Stimulated activated CD4-positive, alpha-beta T cell treated with anti-CD3 and anti-CD28 coated beads, Interleukin-4, amount 100 ng/mL, for 24 hours (primary cell): ENCODE measurements at places on chromosomes 1 and 21.

DNA sequence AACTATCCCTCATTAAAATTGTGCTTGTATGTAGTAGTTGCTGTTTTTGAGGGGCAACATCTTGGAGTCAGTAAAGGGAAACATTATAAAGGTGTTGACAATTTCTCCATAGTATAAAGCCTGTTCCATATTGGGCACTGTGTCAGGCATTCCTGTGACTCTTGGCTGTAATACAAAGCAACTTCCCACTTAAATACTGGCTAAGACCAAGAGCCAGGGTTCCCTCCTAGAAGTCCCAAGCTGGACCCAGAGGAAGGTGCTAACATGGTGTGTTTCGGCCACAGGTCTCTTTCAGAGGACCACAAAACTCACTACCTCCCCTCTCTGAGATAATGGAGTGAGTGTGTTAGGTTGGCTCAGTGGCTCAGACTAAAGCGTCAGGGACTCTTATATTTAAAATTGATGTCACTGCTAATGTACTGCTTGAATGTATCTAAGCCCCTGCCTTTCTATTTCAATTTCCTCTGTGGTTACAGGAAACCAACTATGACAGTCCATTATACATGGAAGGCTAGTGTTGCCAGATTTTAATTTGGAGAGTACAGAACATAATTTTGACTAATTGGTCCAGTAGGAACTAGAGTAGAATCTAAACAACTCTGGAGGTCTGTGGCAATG lies 74.7 kb upstream of the RGL1 start:
- no peak for DNase-seq

DNA sequence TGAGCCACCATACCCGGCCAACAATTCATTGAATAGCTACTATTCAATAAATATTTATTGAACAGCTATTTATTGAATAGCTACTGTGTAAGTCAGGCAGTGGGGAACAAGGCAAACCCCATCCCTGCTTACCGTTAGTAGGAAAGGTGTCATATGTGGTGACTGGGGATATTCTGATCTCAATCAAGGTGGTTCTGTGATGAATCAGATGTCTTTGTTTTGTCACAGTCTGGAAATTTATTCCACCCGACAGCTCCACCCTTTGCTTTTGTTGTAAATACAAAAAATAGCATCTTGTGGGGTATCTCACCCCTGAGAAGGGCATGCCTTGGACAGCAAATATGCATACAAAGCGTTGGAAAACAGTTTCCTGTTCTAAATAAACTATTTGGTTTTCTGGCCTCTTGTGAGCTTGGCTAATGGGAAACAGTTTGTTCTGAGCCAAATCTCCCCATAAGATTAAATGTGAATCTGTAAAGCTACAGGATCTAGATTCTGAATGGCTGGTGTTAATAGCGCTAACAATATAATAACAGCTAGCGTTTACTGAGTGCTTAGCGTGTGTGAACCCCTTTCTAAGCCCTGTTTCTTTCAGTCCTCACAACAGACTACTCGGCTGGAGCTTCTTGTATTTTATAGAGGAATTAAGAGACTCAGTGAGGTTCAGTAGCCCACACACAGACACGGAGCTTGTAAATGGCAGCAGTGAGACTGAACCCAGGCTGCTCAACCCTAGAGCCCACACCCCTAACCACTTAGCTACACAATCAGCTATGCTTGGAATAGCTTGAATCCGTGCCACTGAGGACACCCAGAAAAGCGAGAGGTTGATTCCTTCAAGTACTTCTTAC lies 5.5 kb downstream of the PDPN start:
- no peak for DNase-seq

DNA sequence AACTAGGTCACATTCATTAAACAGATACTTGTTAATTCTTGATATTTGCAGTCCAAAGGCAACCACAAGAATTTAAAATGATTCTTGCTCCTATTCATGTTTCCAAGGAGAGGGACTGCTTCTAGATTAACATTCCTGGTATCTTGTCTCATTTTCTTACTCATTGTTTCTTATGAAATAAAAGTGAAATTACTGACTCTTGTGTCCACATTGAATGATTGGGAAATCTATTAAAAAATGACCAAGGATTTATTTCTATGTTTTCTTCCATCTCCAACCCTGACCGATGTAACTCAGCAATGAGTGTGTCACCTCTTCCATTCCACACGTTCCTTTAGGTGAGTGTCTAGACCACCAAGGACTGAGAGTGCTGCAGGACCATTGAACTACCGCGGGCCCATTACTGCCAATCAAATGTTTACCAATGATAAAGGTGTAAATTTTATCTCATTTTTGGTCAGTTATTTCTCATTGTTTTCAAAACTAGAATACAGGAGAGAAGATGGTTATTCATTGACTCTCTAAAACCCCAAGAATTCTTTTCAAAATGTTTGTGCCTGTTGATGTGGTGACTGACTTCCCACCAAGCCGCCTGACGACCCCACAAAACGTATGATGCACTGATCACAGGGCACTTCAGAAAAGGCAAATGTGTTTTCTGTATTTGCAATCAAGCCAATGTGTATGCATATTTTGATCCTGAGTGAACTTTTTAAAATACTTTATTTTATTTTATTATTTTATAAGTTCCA lies 414.6 kb upstream of the PTBP2 start:
- DNase-seq, result no peak

GRCh38 chr1:245051349-245052221 lies 103.2 kb upstream of the KIF26B start:
- DNase-seq, result no peak

GRCh38 chr1:200473698-200474371 lies 64.0 kb upstream of the ZNF281 start:
- peak; percentile 43 for DNase-seq

DNA sequence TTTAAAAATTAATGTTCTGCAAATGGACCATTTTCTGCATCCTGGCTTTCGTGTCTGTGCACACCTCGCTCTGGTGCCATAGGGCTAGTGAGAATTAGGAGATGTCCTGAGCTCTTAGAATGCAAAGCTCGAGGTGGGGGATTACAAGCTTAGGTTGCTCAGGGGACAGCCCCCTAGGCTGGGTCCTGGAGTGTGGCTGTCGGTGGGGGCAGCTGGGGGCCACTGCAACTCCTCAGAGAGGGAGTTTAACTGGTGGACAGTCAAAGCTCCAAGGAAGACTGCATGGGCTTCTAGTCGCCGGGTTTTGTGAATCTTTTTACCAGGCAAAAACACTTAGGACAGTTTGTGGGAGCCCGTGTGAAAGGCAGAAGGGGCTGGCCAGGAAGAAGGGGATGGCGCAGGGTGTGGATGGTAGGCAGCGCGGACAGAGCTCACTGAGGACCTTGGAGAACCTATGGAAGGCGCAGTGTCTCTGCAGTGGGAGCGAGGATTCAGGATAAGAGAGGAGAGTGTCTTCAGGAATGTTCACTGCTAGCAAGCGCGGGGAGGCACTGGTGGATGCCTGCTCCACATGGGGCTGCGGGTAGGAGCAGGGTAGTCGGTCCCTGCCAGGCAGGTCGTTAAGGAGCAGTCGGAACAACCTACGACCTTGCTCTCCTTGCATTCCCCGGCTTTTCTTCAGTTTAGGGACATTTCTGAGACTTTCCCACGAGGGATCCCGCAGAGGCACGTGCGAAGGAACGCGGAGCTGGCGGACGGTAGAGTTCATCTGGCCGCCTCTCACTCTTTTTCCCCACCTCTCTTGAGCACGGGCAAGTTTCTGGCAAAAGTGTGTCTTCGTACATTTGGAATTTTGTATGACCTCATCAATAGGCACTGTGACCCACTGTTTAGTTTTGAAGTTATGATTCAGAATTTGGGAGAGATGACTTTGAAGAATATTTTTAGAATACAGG lies 12.9 kb upstream of the KCNE1 start:
- no peak for DNase-seq

DNA sequence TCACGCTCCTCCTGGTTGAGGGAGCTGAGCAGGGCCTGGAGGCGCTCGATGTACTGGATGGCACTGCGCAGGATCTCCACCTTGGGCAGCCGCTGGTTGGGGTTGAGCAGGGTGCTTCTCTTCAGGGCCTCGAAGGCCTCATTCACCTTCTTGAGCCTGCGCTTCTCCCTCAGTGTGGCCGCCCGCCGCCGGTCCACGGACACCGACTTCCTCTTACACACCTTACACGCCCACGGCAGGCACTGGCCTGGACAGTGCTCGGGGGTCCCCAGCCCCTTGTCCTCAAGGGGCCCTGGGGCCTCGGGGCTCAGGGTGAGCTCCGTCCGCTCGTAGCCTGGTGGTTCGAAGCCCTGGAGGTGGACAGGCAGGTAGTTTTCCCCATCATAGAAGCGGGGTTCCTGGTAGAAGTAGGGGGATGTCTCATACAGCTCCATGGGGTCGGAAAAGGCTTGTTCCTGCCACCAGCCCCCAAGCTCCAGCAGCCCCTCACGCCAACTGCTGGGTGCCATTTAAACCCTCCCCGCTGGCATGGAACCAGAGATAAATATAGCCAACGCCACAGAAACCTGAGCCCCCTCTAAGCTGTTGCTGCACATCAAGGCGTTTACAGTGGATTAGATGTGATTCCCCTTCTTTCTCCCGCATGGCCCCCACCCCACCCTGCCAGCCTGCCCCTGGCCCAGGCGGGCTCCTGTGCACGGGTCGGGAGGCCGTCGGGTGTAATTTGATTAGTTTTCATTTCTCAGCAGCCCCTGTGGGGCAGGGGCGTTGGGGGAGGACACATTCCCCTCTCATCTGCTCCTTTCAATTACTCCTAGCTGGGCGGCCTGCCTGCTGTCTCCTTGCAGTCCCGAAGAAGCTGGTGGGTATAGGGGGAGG lies at the start of gene MYOG:
TSS of gene MYOG (minus strand) at position 485 of the 879 bp plus-strand sequence. CDS start at position 434, 51 bp downstream.
- no peak for DNase-seq

DNA sequence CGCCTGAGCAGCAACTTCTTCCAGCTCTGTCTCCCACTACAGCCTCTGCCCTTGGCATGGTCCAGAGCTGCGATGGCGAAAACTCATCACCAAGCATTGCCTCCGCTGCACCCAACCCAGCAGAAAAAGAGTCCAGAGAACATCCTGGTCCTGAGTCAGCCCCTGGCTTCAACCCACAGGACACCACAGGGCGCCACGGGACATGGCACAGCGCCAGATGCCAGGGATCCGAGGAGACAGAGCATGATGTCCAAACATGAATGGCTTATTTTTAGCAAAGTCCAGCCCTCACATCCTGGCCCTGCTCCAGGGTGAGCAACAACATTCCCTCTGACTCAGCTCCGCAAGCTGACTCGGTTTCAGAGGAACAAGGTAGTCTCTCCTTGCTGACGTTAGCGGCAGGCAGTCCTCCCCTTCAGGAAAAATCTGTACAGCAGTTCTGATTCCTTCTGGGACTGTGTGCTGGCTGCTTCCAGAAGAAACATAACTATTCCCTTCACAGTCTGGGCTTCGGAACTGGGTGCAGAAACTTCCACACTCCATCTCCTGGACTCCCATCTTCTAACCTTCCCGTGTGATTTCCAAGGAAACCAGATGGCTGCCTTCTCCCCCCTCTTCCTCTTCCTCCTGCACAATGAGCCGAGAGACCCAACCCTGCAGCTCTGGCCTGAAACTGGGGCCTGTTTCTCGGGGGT lies 131.3 kb downstream of the TOMM20 start:
- DNase-seq, result no peak

DNA sequence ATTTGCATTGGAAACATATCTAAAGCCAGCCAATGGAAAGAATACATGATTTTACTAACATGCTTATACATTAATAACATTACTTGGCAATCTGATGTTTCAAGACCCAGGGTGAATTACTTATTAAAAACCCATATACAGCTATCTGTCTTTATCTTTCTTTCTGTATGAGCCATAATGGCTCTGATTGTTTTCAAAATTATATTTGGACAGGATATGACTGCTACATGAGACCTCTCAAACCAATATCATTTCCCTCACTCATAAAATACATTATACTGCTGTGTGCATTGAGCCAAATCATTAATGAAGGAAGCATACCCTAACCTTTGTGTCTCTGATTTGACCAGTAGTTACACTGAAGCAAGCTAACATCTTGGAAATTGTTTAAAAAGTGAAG lies 205.9 kb upstream of the DPYD start:
- DNase-seq, result no peak

- no peak for DNase-seq
Measured at GRCh38 chr1:109649491-109649914, 6.4 kb upstream of the GSTM4 start.

DNA sequence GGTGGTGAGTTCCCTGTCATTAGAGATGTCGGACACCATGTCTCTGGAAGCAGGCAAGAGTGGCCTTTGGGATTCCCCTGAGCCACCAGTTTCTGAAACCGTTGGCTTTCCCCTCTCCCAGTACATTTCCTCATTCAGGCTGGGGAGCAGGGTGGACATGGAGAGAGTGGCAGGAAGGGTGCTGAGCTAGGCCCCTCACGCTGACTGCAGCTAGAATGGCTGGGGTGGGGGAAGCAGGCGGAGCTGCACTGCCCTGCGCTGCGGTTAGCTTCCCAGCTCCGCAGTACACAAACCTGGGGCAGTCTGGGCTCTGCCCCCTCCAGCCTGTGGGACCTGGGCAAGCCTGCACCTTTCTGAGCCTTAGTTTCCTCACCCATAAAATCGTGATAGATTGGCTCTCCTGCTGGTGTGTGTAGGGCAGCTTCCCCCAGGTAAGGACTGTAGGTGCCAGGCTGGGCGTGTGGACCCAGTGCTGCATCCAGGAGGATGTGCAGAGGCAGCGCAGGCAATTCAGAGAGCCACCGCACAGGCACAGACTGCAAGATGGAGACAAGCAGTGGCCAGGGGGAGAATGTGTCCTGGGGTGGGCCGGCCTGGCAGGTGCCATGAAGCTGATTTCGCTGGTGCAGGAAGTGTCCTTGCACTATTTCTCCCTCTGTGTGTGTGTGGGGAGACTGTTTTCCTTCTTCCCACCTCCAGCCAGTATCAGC lies 3.0 kb downstream of the PLA2G2F start:
- DNase-seq, result no peak

- DNase-seq, result no peak
Measured at GRCh38 chr1:202117898-202118371, 4.8 kb upstream of the GPR37L1 start.

DNA sequence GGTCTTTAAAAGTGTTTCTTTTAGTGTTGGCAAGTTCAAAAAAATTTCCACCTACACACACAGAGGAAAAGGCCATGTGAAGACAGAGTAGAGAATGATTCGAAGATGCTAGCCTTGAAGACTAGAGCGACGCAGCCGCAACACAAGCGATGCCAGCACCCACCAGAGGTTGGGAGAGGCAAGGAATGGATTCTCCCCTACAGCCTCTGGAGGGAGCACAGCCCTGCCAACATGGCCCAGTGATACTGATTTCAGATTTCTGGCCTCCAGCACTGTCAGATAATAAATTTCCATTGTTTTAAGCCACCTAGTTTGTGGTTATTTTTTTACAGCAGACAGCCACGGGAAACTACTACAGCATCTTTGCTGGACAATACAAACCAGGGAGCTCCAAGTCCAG lies 6.9 kb upstream of the ADAR start:
- no peak for DNase-seq

DNA sequence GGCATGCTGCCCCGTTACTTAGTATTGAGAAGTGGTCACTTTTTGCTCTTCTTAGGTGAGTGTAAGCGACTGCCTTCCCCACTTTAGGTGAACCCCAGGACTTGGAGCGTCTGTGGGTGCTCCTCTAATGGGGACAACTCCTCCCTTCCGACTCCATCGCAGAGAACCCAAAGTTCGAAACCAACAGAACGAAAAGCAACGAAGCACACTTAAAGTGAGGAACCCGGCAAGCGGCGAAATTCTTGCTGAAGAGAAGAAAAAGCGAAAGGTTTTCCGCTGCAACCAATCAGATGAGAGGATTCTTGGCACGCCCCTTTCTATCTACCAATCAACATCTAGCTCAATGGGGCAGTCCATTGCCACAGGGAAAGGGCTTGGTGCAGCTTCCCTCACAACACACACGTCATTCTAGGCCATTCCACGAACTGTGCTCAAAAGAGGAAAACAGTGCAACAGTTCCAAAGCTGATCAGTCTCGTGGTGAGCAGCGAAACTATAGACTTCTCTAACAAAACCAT lies 709 bp upstream of the SUCO start:
- peak; percentile 91 for DNase-seq
